ENCODE measurements at places on chromosomes 4 and X.

DNA sequence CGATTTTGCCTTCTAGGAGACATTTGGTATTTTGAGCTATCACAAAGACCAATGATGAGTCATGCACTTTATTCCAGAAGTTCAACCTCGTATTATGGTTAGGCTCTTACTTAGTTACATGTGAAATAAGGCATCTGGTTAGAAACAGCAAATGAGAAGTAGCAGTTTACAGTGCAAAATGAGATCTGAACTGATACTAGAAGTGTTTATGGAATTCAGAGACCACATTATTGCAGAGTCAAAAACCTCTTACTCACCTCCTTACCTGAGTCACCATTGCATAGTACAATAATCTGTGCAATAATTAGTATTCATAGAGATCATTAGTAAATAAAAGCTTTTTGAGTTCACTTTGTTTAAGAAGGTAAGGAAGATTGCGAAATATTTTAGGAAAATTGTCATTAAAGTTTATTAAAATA is 38.7 kb downstream of the SEC24B start:
- H3K4me3 ChIP-seq: no peak overlapping the region
- DNase-seq: peak; percentile 78
- H3K27me3 ChIP-seq: no peaks in the 10 kb centered on the region
- peak overlapping the region; percentile 47 for H3K27ac ChIP-seq
- H3K4me1 ChIP-seq: peaks cover 15% of the 10 kb centered on the region

- H3K27ac ChIP-seq: no peak overlapping the region
- H3K36me3 ChIP-seq: no peaks in the 10 kb centered on the region
- no peaks in the 10 kb centered on the region for H3K27me3 ChIP-seq
- H3K4me1 ChIP-seq: no peaks in the 10 kb centered on the region
These were observed 39.4 kb upstream of the SHROOM4 start for GRCh38 chrX:50853399-50853798.

DNA sequence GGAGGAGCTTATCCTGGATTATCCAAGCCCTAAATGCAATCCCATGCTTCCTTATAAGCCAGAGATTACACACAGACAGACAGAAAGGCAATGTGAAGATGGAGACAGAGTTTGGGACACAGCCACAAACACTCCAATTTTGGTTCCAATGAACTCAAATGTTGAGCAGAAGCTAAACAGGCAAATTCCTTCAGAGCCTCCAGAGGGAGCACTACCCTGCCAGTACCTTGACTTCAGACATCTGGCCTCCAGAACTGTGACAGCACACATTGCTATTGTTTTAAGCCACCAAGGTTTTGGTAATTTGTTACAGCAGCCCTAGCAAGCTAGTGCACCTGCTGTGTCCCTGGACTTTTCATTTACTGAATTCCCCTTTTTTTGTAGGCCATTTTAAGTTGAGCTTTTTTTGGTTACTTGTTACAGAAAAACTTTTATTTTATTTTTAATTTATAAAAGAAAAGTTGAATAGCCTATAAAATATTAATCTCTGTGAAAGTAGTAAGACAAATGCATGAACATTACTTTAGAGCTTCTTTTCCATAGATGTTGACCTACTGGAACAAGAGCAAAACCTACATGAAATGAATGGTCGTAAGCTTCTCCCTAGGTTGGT is 33.4 kb upstream of the SRD5A3 start:
- no peaks in the 10 kb centered on the region for H3K36me3 ChIP-seq
- no peaks in the 10 kb centered on the region for H3K27me3 ChIP-seq
- peak; percentile 79 for DNase-seq
- no peak overlapping the region for H3K27ac ChIP-seq
- H3K4me3 ChIP-seq: no peak overlapping the region
- no peaks in the 10 kb centered on the region for H3K4me1 ChIP-seq

GRCh38 chrX:13373431-13374187 is 53.8 kb upstream of the ATXN3L start:
- peak overlapping the region; percentile 96 for H3K27ac ChIP-seq
- no peaks in the 10 kb centered on the region for H3K36me3 ChIP-seq
- H3K27me3 ChIP-seq: no peaks in the 10 kb centered on the region
- peak; percentile 88 for DNase-seq

GRCh38 chr4:149409146-149409545 is 406.5 kb downstream of the IQCM start:
- peak overlapping the region; percentile 49 for H3K4me3 ChIP-seq
- DNase-seq: peak; percentile 92
- peak overlapping the region; percentile 78 for H3K27ac ChIP-seq
- no peaks in the 10 kb centered on the region for H3K27me3 ChIP-seq
- H3K4me1 ChIP-seq: peaks cover 14% of the 10 kb centered on the region

GRCh38 chrX:22664826-22665225 is 334.9 kb upstream of the DDX53 start:
- H3K4me1 ChIP-seq: no peaks in the 10 kb centered on the region
- no peaks in the 10 kb centered on the region for H3K36me3 ChIP-seq
- H3K4me3 ChIP-seq: no peak overlapping the region
- DNase-seq: no peak
- H3K27me3 ChIP-seq: no peaks in the 10 kb centered on the region
- no peak overlapping the region for H3K27ac ChIP-seq

GRCh38 chrX:24692305-24692704 is 1.4 kb upstream of the POLA1 start:
- DNase-seq: no peak
- H3K36me3 ChIP-seq: no peaks in the 10 kb centered on the region
- no peak overlapping the region for H3K27ac ChIP-seq
- no peaks in the 10 kb centered on the region for H3K4me1 ChIP-seq
